SK-N-SH treated with all-trans-retinoic acid at 6 μM for 48 hours (cell line): ENCODE measurements at places on chromosomes 16 and 17.
A peak's percentile ranks its signal among the peaks of the same experiment; 100 is the strongest.

DNA sequence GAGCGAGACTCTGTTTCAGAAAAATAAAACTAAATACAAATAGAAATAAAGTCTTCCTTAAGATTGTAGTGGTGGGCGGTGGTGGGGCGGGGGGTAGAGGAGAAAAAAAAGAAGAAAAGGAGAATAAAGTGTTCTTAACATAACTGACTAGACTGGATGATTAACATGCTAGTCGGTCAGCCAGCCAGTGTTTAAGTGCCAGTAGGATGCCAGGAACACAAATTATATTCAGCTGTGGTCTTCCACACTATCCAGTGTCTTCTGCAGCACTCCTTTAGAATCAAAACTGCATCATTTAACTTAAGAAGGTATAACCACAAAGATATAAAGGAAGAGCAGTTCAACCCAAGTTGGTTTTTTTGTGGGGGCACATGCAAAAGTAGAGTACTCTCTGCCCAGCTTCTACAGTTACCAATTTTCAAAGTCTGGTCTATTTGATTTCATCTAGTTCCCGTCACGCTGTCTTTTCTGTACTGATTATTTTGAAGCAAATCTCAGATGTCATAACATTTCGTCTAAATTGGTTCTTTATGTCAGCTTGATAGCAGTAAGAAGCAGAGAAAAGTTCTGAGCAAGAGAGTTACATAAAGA, 15.8 kb downstream of the HEATR3 start:
- peak; percentile 71 for ATAC-seq

GRCh38 chr16:49439676-49440075, 66.1 kb downstream of the C16orf78 start:
- ATAC-seq = no peak

- ATAC-seq = no peak; the same call in 2 of the 3 replicates
These were observed 240.1 kb downstream of the SLC39A11 start for GRCh38 chr17:72852277-72852938.

DNA sequence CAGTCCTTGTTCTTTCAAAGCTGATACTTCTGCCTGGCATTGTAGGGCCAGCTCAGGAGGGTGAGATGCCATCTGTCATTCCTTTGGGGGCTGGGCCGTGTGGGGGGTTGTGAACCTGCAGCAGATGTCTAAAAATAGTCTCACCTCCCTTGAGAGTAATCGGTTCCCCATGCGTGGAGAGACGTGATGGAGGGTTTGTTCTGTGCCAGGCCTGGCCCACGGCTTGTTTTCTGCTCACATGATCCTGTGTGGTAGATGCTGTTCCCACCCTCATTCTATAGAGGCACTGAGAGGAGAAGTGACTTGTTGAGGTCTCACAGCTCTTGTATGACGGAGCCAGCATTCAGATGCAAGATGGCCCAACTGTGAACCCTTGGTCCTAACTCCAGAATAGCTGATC, 4.6 kb downstream of the IRF8 start:
- ATAC-seq = no peak

- ATAC-seq = no peak
These were observed 14.1 kb upstream of the CCDC154 start for GRCh38 chr16:1458336-1458976.

GRCh38 chr16:86609115-86609514, 30.8 kb downstream of the FOXL1 start:
- ATAC-seq = peak; percentile 90

DNA sequence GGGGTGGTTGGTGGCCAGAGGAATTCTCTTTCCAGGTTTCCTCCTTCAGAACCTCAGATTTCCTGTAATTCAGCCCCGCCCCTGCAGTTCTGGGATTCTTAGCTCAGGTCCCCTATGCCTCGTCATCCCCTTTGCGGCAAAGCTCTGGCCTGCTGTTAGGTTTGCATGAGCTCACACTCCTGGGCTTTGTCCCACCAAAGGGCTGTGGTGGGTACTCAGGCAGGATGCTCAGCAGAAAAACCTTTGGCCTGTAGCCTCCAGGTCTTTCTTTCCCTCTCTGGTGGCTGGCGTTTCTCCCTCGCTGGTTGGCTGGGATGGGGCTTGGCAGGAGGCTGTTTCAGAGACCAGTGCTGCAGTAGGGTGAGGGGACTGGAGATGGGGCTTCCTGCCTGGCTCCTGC, 9.6 kb upstream of the PLEKHG4 start:
- ATAC-seq = peak; percentile 11

- peak; percentile 63 for ATAC-seq
These were observed 83.3 kb downstream of the NLK start for GRCh38 chr17:28125526-28126378.

- ATAC-seq = peak; percentile 43
These were observed 255.9 kb downstream of the SOX9 start for GRCh38 chr17:72376526-72377345.

DNA sequence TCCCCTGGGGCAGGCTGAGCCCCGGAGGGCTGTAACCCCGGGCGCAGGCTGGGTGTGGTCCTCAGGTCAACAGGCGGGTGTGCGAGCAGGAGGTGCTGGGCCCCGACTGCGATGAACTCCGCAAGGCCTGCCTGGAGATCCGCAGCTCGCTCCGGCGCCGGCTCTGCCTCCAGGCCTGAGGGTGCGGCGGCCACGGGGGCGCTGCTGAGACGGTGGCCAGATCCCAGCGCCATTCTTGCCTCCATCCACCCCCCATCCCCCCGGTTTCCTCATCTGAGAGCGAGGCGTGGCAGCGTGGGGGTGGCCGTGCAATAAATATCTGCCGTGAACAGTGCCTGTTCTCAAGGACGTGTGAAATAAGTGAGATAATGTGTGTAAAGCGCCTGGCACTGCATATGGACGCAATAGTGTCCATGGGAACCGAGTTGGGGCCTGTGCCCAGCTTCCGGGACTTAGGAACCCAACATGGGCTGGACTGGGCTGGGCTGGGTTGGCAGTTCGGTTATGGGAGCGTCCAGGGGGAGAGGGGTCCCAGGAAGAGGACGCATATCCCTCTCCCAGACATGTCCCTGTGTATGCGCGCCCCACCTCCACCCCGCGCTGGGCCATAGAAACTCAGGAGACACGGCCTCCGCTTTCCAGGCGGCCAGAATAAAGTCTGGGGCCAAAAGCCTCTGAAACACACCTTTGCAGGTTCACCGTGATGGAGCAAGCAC, 15.0 kb downstream of the ZNF213 start:
- ATAC-seq = peak; percentile 55

- ATAC-seq = no peak
These were observed 9.8 kb downstream of the TRPV2 start for GRCh38 chr17:16425202-16425601.

- ATAC-seq = peak; percentile 72
These were observed 2.0 kb upstream of the C17orf99 start for GRCh38 chr17:78144147-78144719.

DNA sequence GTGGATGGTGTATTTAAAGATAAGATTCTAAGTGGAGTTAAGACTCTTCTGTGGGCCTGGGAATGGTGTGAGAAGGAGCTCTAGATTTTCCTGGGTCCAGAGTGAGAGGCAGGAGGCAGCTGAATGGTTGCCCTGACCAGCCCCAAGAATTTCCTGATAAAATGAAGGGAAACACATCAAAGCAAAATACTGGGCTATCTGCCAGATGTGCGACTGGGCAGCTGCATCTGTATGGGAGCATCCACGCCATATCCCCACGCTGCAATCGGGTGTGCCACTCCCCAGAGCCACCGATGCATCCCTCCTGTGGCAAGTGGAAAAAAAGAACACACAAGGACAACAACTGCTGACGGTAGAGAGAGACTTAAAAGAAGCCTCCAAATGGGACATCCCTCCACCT, 84.3 kb upstream of the COX10 start:
- no peak for ATAC-seq

DNA sequence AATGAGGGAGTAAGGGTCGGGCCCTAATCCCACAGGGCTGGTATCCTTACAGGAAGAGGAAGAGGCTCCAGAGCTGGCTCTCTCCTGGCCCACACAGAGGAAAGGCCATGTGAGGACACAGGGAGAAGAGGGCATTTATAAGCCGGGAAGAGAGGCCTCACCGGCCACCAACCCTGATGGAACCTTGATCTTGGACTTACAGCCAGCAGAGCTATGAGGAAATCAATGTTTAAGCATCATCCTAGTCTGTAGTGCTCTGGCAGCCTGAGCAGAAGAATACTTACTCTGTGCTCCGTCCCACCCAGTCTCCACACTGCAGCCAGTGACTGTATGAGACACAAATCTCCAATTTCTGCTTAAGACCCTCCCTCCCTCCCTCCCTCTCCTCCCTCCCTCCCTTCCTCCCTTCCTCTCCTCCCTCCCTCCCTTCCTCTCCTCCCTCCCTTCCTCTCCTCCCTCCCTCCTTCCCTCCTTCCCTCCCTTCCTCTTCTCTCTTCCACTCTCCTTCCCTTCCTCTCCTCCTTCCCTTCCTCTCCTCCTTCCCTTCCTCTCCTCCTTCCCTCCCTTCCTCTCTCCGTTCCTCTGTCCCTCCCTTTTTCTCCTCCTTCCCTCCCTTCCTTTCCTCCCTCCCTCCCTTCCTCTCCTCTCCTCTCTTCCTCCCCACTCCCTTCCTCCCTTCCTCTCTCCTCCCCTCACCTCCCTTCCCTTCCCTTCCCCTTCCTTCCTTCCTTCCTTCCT, 8.9 kb upstream of the TMEM220 start:
- no peak for ATAC-seq

DNA sequence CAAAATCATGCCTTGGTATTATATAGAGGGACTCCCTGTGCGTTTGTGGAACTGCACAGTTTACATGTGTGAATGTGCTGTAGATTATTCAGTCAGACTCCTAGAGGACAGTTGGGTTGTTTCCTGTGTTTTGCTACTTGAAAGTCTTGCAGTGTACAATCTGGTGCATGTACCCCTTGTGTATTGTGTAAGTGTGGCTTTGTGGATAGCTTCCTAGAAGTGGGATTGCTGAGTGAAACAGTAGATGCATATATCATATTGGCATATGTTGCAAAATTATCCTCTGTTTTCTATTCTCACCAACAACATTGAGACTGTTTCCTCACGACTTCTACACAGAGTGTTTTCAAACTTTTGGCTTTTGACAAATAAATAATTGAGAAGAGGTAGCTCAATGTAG, 263.7 kb downstream of the MAP2K6 start:
- ATAC-seq = no peak

- ATAC-seq = peak; percentile 71
These were observed 5.2 kb upstream of the GUCY2D start for GRCh38 chr17:7997186-7997585.

DNA sequence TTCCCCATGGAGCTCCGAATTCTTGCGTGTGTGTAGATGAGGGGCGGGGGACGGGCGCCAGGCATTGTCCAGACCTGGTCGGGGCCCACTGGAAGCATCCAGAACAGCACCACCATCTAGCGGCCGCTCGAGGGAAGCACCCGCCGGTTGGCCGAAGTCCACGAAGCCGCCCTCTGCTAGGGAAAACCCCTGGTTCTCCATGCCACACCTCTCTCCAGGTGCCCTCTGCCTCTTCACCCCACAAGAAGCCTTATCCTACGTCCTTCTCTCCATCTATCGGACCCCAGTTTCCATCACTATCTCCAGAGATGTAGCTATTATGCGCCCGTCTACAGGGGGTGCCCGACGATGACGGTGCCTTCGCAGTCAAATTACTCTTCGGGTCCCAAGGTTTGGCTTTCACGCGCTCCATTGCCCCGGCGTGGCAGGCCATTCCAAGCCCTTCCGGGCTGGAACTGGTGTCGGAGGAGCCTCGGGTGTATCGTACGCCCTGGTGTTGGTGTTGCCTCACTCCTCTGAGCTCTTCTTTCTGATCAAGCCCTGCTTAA, 617 bp upstream of the SENP3 start:
- peak; percentile 86 for ATAC-seq

GRCh38 chr16:77549876-77550275, 115.0 kb upstream of the ADAMTS18 start:
- ATAC-seq = no peak

DNA sequence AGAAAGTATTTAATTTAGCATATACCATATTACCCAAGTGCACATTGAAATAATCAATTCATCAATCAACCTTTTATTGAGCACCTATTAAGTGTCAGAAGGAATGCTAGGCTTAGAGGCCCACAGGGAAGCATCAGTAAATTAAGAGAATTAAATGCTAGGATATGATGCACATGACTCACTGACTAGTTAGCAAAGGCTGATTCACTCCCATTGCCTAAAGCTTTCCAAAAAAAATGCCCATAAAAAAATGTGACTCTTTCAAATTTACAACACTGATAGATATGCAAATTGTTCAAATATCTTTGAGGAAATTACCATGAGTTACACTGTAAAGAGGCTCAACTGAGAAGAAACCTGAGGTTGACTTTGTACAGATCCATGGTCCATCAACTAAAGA, 883.3 kb downstream of the CDH11 start:
- no peak for ATAC-seq

DNA sequence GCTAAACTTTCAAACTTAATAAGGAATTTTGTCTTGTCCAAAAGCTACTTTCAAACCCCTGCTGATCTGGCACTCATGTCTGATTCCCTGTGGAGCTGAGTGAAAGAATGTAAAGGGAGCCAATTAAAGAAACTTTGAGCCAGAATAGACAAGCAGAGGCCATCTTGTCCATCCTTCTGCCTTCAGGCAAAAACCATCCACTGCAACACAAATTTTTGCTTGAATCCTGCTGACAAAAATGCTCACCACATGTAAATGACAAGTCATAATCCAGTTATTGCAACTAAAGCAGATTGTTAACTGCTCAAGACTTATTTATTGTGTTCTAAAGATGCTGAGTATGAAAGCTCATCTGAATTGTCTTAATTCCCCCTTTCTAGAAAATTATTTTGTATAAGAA, 124.0 kb upstream of the HLF start:
- ATAC-seq = no peak

DNA sequence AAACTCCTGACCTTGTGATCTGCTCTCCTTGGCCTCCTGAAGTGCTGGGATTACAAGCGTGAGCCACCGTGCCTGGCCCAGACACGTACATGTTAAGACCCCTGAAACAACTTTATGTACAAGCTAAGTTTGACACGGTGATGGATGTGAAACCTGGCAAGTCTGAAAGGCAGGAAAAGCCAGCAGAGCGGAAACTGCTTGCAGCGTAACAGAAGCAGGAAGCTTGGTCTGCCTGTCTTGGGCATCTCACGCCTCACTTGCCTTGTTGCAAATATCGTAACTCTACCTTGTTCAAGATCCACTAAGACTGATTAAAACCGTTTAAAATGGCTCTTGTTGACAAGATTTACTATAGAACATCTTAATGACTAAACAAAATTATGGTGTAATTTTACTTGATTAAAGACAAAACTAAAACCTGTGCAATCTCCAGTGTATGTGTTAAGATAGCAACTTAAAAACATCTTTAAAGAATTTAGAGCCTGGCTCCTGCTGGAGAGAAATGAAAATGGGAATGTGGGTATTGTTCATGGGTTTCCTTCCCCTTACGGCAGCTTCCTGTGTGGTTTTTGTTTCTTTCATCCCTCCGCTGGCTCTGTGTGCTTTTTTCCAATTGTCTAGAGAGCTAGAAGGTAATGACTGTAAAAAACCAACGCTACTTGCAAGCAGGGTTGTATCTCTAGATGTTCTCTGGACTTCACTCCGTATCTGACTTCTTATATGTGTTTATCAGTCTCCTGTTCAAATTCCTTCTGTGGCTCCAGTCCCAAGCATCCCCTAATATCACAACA, 477.6 kb downstream of the XYLT1 start:
- no peak for ATAC-seq

DNA sequence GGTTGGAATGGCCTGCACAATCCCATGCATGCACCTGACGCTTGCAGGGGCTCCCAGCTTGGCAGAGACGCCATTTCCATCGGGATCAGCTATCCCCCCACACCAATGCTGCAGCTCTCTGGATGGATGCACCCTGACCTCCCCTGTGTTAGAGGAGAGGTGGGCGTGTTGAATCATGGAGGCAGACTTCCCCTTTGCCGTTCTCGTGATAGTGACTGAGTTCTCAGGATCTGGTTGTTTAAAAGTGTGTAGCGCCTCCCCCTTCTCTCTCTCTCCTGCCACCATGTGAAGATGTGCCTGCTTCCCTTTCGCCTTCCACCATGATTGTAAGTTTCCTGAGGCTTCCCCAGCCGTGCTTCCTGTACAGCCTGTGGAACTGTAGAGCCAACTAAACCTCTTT, 17.8 kb upstream of the KCNH6 start:
- no peak for ATAC-seq
